ENCODE measurements at places on chromosomes 7 and 10.

GRCh38 chr7:151246102-151246850, 2.2 kb downstream of the SMARCD3 start:
- DNase-seq, result no peak

DNA sequence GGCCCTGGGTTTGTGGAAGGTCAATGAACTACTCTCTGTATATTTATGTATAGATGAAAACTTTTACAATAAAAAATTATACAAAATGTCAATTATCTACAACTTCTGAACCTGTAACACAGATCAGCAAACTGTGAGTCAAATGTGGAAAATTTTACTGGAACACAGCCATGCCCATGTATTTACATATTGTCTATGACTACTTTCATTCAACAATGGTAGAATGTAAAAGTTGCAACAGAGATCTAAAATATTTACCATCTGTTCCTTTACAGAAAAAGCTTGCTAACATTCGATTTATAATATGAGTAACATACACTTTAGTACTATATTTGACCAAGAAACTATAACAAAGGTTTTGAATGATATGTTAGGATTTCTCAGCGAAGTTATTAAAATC, 481.6 kb downstream of the PARD3 start:
- DNase-seq, result no peak

- no peak for DNase-seq
These were observed 110.1 kb downstream of the INHBA start for GRCh38 chr7:41592794-41593193.

DNA sequence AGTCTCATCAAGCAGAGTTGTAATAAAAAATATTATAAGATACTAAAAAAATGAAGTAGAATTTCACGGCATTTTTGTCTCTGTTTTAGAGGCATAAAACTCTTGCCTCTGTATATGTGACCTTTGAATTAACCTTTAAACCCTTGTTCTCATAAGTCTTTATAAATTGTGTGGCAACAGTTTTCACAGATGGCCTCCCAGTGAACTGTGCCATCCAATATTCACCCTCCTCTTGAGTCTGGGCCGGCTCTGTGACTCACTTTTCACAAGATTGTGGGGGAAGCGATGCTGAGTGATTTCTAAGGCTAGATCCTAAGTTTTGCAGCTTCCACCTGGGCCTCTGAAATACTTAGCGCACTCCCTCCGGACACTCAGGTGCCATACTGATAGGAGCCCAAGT, 4.6 kb upstream of the USP6NL start:
- DNase-seq, result no peak

- no peak for DNase-seq
These were observed 169.1 kb downstream of the IMMP2L start for GRCh38 chr7:111393011-111393754.

DNA sequence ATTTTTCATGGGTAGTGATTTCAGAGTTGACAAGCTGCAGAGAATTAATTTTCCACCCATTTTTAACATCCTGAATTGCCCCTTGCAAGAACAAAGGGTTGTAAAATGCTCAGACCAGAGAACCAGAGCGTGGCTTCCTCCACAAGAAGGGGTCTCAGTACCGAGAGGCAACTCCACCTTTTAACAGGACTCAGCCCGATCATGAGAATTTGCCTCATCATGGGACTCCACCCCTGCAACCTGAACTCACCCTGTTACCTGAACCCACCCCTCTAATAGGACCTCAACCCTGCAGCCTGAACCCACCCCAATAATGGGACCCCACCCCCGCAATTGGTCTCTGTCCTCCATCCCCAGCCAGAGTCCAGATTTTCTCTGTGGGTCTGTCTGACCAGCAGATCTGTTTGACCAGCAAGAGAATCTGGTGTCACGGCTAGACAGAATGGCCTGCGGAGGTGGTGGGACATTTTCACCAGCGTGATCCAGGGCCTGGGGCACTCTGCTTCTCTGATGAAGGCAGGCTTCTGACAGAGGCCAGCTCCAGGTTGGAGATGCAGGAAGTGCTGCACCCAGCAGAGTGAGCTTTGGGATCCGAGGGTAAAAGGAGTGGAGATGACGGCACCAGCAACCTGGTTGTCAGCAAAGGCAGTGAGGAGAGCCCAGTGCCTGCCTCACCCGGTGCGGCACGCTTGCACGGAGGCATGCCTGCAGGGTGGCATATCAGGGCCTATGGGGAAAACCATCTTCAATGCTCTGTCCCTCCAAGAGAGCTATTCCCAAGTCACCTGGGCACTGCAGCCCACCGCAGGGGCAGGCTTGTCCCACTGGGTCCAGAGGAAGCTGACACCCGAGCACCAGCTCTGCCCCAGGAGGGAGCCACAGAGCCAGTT, 136.6 kb downstream of the TCERG1L start:
- DNase-seq, result no peak

GRCh38 chr10:48197236-48197899, 77.1 kb downstream of the FRMPD2 start:
- DNase-seq, result no peak

- no peak for DNase-seq
These were observed 113.2 kb upstream of the PHF14 start for GRCh38 chr7:10860516-10860915.

DNA sequence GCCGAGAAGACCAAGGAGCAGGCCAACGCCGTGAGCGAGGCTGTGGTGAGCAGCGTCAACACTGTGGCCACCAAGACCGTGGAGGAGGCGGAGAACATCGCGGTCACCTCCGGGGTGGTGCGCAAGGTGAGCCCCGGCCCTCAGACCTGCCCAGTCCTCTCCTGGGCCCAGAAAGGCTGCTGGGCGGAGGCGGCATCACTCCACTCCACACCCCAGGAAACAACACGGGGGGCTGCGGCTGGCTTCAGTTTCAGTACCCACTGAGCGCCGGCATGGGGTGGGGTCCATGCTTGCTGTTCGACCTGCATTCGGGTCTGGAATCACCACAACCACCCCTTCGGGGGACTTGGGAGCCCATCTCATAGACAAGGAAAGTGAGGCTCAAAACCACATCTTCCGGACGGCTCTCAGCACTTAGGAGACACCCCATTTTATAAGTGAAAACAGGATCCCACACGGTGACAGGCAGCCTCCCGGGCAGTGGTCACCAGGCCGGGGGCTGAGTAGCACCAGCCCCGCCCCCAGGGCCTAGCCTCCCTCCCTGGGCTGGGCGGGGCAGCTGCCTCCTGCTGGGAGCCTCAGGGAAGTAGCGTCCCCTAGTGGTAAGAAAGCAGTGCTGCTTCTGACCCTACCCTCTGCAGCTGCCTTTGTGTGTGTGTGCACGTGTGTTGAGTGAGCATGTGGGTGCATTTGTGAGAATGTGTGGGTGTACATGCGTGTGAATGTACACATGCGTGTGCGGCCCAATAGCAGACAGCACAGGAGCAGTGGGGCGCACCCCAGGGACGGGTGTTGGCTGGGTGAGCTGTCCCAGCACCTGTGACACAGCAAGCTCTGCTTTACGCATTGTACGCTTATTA, 1.8 kb downstream of the SNCG start:
- peak; percentile 82 for DNase-seq

GRCh38 chr7:151087245-151088018, 1.2 kb downstream of the AGAP3 start:
- DNase-seq, result no peak

GRCh38 chr10:71202314-71202713, 10.1 kb upstream of the UNC5B start:
- DNase-seq, result no peak

GRCh38 chr7:155979994-155980393, 167.7 kb upstream of the SHH start:
- no peak for DNase-seq

DNA sequence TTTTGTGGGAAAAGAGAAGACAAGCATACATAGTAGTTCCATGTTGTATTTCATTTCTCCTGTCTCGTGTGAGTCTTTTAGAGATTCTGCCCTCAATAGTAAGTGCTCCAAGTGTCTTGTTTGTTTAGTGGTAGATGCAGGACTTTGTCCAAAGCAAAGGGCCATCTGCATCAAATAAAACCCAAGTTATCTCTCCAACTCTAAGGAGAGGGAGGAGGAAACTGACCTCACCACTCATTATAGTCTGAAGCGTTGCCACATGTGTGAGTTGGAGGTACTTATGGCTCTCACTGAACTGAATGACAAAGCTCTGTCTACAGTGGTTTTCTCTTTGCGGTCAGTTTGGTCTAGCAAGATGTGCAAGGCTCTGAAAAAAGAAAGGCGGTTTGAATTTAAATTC, 272.6 kb downstream of the DOCK4 start:
- DNase-seq, result no peak

- DNase-seq, result no peak
These were observed 755 bp downstream of the TOMM7 start for GRCh38 chr7:22821702-22822485.

GRCh38 chr10:101485681-101486554, 102.1 kb downstream of the POLL start:
- peak; percentile 87 for DNase-seq

- DNase-seq, result no peak
These were observed 85.5 kb upstream of the GNA12 start for GRCh38 chr7:2929321-2930201.

- DNase-seq, result no peak
These were observed 93.2 kb downstream of the TWIST1 start for GRCh38 chr7:19024261-19024660.

GRCh38 chr10:6151087-6151977, 51.4 kb upstream of the PFKFB3 start:
- DNase-seq, result peak; percentile 54

- no peak for DNase-seq
These were observed 246.8 kb downstream of the MAD1L1 start for GRCh38 chr7:1985936-1986335.

DNA sequence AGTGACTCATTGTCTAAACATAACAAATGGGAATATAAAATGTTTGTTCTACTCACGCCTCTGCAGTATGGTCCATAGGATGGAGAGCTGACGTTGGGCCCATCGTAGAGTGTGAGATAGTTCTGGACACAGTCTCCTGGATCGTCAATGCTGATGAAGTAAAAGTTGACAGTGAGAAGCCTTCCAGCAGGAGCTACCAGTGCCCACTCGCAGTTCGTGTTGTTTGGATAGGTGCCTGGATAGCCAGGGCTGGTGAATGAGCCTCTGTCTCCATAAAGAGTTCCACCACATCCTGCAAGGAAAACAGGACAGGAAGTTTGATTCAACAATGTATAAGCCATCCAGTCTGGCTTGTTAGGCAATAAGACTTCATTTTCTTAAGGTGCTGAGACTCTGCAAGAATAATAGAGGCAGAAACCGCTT, 79.6 kb downstream of the OR13A1 start:
- no peak for DNase-seq

- no peak for DNase-seq
These were observed 169.7 kb downstream of the NEURL1 start for GRCh38 chr10:103663236-103663635.

DNA sequence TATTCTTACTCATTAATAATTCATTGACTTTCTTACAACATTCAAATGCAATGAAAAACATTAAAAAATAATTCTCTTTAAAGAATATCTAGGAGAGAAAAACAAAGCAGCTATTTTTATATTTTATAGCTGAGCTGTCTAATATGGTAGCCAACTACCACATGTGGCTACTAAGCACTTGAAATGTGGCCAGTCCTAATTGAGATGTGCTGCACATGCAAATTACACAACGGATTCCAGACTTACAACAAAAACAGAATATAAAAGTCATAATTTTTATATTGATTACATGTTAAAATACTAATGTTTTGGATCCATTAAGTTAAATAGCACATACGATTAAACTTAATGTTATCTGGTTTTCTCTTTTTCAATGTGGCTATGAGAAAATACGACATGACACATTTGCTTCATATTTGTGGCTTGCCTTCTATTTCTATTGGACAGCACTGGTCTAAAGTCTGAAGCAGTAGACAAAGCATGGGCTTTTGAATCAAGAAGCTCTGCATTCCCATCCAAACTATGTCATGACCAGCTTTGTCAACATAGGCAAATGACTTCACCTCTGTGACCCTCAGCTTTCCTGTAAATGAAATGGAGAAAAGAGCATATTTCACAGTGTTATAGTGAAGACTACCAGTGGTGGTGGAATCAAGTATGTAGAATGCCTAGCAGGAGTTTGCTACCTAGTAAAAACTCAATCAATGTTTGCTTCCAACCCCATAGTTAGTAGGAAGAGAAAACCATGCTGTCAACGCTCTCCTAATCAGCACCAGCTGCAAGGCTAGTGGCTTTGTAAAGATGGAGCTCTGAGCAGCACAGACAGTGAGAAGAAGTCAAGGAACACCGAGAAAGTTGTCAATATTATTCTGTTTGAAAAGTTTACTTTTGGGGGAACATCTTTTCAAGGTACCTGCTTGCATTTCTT, 37.1 kb upstream of the GDF10 start:
- DNase-seq, result no peak

GRCh38 chr7:82677493-82677892, 233.9 kb upstream of the CACNA2D1 start:
- no peak for DNase-seq

- DNase-seq, result peak; percentile 78
These were observed 669.3 kb downstream of the AUTS2 start for GRCh38 chr7:70267381-70268120.

GRCh38 chr10:89241486-89242344, 9.9 kb downstream of the LIPA start:
- DNase-seq, result no peak

- no peak for DNase-seq
These were observed 28.4 kb upstream of the CRHR2 start for GRCh38 chr7:30710669-30711068.

DNA sequence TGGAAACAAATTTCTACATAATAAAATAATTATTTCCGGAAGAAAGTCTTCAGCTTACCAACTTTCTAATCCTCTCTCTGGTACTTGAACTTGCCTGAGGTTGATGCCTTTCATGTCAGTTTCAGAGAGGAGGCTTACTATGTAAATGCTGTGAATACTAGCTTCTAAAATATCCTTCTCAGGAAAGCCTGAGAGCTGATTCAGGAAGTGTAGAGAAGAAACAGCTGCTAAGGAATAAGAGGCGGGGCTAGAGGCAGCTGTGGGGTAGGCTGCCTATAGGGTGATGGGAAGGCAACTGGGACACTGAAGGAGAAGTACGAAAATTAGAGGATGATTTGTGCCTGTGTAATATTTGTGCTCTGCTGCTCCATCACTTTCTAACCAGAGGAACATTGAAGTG, 69.3 kb downstream of the AVL9 start:
- no peak for DNase-seq

DNA sequence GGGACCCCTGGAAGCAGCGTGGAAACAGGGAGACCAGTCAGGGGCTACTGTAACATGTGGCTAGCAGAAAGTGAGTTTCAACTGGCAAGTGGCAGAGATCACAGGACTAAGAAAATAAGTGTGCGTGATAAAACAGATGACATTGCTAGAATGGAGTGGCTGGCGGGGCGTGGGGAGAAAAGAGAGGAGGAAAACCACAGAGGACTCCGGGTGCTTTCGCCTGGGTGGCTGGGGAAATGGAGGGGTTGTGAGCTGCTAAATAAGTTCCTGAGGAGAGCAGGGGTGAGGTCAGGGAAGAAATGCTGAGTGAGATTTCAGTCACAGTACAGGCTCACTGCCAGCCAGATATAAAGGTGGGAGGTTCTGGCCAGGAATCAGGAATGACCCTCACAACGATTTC, 166.9 kb downstream of the MYOF start:
- DNase-seq, result no peak

GRCh38 chr7:24328894-24329293, 44.9 kb downstream of the NPY start:
- no peak for DNase-seq

Data from SK-N-DZ (cell line).